Panc1 (cell line): ENCODE measurements at places on chromosomes 7 and 10.

GRCh38 chr7:27173956-27174873, at the start of gene HOXA10:
HOXA10 (minus strand) TSS chr7:27174320; CDS start chr7:27174306, 14 bp downstream.
- no peak for DNase-seq

- DNase-seq = no peak
Measured at GRCh38 chr7:91517201-91517785, 253.1 kb downstream of the FZD1 start.

- DNase-seq = no peak
Measured at GRCh38 chr7:19368491-19368925, 223.3 kb upstream of the FERD3L start.

- DNase-seq = no peak
Measured at GRCh38 chr10:45444022-45444421, 70.0 kb downstream of the ALOX5 start.

GRCh38 chr7:78071491-78072200, 273.1 kb downstream of the PHTF2 start:
- DNase-seq = no peak

- no peak for DNase-seq
Measured at GRCh38 chr7:87111877-87112276, 40.4 kb upstream of the DMTF1 start.

GRCh38 chr10:13720699-13721098, 133.9 kb downstream of the PRPF18 start:
- DNase-seq = no peak
